SJCRH30 (cell line): ENCODE measurements at places on chromosomes 3 and 15. TPM values are rescaled to one million over a fixed set of nuclear protein-coding genes. Genes with fewer than 3 reads are reported as not detected.

Gene CLRN1
- not detected in 2 replicates for total RNA-seq

Gene FXR1
- 248 and 281 TPM in 2 replicates for total RNA-seq

Gene IL12A
- 0.05 TPM in 1 of 2 replicates, not detected in the other for total RNA-seq

- DNase-seq = peak; percentile 52
Measured at GRCh38 chr3:196969660-196970546, 1.3 kb upstream of the PIGZ start.

DNA sequence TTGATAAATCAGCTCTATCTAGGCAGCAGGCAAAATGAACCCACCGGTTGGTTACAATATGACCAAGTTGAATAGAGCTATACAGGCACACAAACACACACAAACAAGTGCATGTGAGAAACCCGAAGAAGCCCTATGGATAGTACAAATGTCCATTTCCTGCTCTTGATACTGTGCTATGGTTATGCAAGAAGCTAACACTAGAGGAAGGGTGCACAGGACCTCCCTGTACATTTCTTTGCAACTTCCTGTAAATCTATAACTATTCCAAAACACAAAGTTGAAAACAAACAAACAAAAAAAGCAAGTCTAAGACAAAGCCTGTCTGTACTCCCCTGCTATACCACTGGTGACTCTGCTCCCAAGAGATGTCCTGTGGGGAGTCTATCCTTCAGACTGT lies 8.2 kb upstream of the FAM240A start:
- no peak for DNase-seq

DNA sequence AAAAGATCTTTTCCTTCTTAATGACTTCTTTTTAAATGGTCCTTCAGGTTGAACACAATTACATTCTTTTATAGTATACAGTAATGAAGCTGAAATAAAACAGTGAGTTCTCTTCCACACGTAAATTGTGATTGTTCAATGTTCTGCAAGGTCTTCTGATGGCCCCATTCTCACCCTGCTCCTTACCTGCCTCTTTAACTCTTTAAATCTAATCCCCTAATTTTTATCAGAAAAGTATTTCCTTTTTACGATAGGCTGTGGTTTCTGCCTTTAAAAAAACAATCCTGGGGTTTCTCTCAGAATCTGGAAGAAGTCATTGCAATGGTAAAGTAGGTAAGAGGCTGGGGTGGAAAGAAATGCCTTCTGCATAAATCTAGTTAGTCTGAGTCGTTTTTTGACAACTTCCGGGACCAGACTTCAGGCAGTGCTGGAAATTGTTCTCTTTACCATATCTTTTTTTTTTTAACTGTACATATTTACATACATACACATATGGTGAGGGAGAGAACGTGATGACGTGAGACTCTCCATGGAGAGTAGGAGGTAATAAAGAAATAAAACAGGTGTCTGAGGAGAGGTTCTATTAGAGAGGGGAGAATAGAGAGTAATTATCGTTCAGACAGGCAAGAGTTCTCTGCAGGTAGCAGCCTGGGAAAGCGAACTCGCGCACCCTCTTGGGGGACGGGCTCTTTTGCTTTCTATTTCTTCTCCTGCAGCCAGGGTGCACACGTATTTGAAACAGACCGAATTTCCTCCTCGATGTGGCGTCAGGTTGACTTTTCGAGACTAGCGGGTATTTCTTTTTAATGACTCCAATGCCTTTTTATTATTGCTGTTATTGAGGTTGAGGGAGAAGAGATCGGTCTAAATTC lies at the start of gene SIDT1:
Gene SIDT1, plus strand, starts transcription at position 730 of the 872 bp plus-strand sequence. CDS start 467 bp downstream, outside the sequence.
- DNase-seq = no peak

- DNase-seq = no peak
Measured at GRCh38 chr3:71497971-71498444, 85.5 kb downstream of the FOXP1 start.

DNA sequence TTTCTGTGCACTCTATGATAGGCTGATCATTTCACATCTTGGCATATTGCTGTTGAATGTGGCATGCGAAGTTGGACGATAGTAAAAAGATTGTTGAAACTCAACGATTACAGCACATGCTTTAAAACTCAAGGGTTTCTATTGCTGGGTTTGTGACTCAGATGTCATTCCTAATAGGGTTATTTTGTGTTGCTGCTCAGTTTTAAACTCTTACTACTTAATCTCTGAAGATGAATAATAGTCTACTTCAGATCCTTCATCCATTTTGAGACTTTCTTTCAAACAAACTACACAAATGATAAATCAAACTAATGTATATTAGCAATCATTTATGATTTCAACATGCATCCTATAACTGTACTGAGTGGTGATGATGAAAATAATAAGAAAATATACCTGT lies 71.3 kb upstream of the MBNL1 start:
- DNase-seq = no peak

DNA sequence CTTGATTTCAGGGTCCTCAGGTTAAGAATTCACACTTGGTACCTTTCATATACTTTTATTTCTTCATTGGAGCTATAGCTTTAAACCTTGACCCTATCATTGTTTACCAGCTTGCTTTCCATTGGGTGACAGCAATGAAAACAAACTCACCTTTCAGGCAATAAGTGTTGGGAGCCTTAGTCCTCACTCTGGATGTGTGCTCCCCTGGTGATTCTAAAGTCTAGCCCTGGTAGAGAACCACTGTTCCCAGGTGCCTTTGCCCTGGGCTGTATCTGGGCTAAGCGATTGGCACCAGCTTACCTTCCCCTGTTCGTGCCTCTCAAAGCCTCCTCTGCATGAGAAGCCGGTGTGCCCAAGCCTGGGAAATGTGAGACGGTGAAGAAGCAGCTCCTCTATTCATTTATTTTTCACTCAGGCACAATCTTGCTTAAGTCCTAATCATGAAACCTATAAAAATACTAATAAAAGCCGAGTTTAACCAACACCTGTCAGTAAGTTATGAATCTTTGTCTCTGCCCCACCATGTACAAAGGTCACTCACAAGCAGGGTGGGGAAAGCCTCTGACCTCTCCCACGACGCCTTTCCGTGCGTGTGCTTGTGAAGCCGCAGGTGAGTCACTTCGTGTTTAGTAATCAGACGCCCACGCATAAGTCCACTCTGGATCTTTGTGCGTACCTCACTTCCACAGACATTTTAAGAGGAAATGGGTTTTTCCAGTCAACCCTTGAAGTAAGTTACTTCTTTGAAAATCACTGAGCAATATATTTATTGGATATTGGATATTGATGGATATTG lies 12.8 kb upstream of the ARRDC4 start:
- DNase-seq = no peak

GRCh38 chr3:77931255-77932009 lies 891.5 kb downstream of the ROBO2 start:
- peak; percentile 66 for DNase-seq

DNA sequence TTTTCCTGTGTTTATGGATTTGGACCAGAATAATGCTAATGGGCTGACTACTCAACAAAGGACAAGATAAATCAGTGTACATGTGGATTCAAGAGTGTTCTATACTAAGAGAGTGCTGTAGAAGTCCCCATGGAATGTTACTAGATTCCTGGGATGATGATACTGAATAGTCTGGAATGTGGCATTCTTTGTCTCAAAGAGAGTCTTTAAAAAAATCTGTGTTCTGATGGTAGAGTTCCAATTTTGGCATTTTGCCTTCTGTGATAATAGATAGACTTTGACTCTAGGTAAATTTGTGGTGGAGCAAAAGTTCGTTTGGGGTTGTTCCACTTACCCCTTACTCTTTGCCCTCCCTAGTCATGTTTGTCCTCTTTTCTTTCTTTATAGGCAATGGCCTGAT lies 43.7 kb downstream of the NMD3 start:
- no peak for DNase-seq

DNA sequence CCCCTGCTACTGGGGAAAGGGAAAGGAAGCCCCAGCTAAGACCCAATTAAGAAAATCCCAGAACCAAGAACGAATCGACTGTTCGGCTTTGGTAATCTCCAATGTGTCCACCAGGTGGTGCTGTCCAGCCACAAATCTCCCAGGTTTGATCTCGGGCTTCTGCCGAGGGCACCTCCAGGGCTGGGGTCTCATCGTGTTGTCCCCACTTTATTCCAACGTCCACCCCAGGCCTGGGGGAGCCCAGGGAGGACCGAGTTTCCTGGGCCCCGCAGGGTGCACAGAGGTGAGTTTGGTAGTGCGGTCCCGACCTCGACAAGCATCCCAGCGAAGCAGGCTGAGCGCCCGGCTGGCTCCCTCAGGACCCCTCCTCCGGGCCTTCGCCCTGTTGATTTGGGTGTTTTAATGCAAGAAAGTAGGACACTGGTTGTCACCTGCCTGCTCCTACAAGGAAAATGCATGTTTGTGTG lies 185.1 kb downstream of the GOLGA6L6 start:
- DNase-seq = peak; percentile 83

- DNase-seq = no peak
Measured at GRCh38 chr15:99312228-99312627, 60.9 kb downstream of the LRRC28 start.

DNA sequence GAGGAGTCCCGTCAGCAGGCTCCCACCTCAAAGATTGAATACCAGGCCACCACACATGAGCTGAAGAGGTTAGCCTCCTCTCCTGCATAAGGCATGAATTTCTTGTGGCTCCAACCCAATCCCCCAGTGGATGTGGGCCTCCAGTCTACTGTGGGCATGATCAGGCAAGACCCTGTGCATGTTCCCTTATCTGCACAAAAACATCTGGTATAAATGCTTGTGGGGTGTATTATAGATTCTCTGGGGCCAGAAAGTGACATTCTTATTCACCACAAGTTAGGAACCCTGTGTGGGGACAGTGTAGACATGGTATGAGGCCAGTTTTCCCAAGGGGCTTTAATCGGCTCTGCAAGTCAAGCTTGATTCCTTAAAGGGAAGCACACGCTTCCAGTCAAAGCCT lies 18.2 kb upstream of the UBP1 start:
- DNase-seq = no peak

DNA sequence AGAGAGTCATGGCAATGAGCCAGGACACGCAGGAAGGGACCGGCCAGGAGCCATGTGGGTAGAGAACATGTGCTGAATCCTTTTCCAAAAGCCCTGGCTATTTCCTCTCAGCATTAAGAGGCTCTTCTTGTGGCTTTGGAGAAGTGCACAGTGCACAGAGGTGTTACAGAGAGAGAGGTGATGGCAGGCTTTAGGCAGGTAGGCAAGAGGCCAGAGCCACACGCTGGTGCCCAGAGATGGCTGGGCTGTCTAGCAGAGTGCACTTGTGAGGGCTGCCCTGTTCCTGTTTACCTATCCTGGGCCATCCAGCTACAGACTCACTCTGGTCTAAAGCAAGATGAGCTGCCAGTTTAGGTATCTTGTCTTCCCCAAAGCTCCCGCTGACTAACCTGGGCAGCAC lies 402.6 kb downstream of the OCA2 start:
- no peak for DNase-seq

DNA sequence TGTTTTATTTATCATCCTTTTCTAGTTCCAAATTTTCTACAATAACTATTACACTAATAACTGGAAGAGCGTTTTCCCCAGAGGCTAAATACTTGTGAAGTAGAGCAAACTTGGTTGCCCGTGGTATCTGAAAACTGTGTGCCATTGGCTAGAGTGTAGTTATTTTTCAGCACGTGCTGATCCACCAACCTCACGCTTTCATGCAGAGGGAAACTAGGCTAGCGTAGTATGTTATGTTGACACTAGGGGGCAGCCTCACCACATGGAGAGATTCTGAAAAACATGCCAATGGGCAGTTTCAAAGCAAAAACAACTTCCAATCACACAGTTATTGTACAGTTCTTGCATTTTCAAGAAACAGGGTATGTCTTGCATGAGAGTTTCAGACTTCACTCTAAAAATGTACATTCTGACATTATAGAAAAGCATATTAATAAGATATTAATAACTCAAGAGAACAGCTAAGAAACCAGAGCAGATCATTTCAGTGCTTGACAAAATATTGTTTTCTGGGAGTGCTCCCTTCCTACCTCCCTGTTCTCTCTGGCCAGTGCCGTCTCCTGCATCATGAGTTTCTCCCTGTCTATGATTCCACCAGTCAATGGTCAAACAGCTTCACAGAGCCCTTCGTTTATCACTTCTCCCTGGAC lies 39.7 kb downstream of the SPATA12 start:
- DNase-seq = peak; percentile 60
